Psoas muscle (tissue), 8 donors: ENCODE measurements at places on chromosomes 16 and 17. TPM values are rescaled to one million over a fixed set of nuclear protein-coding genes. Genes with fewer than 3 reads are reported as not detected.
A peak's percentile ranks its signal among the peaks of the same experiment; 100 is the strongest.

The GRIN2A gene
- 0.34 TPM for total RNA-seq

The CSH2 gene
- total RNA-seq, result not detected

The TMC7 gene
- 0.60 TPM for total RNA-seq

The HSPB9 gene
- not detected for total RNA-seq

The VAT1L gene
- total RNA-seq, result not detected

The RANGRF gene
- 9.0 TPM for total RNA-seq

The RAP1GAP2 gene
- 0.42 TPM for total RNA-seq

The WFIKKN1 gene
- total RNA-seq, result 1.3 TPM

GRCh38 chr16:86363057-86363490 lies 147.3 kb upstream of the FOXF1 start:
- H3K4me1 ChIP-seq, result no peaks in the 10 kb centered on the region
- no peaks in the 10 kb centered on the region for H3K36me3 ChIP-seq
- no peak overlapping the region for H3K4me3 ChIP-seq

- no peak overlapping the region for H3K4me3 ChIP-seq
- peak overlapping the region; percentile 69 for H3K27ac ChIP-seq
- DNase-seq, result no peak
- no peaks in the 10 kb centered on the region for H3K27me3 ChIP-seq
- peaks cover 4% of the 10 kb centered on the region for H3K36me3 ChIP-seq
Observed at GRCh38 chr16:11712122-11712521, 30.5 kb downstream of the TXNDC11 start.

DNA sequence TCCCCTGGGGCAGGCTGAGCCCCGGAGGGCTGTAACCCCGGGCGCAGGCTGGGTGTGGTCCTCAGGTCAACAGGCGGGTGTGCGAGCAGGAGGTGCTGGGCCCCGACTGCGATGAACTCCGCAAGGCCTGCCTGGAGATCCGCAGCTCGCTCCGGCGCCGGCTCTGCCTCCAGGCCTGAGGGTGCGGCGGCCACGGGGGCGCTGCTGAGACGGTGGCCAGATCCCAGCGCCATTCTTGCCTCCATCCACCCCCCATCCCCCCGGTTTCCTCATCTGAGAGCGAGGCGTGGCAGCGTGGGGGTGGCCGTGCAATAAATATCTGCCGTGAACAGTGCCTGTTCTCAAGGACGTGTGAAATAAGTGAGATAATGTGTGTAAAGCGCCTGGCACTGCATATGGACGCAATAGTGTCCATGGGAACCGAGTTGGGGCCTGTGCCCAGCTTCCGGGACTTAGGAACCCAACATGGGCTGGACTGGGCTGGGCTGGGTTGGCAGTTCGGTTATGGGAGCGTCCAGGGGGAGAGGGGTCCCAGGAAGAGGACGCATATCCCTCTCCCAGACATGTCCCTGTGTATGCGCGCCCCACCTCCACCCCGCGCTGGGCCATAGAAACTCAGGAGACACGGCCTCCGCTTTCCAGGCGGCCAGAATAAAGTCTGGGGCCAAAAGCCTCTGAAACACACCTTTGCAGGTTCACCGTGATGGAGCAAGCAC lies 15.0 kb downstream of the ZNF213 start:
- peak; percentile 79 for DNase-seq
- peak overlapping the region; percentile 78 for H3K4me3 ChIP-seq
- H3K27me3 ChIP-seq, result peaks cover 2% of the 10 kb centered on the region
- peak overlapping the region; percentile 72 for H3K27ac ChIP-seq
- no peaks in the 10 kb centered on the region for H3K36me3 ChIP-seq
- peaks cover 24% of the 10 kb centered on the region for H3K4me1 ChIP-seq

DNA sequence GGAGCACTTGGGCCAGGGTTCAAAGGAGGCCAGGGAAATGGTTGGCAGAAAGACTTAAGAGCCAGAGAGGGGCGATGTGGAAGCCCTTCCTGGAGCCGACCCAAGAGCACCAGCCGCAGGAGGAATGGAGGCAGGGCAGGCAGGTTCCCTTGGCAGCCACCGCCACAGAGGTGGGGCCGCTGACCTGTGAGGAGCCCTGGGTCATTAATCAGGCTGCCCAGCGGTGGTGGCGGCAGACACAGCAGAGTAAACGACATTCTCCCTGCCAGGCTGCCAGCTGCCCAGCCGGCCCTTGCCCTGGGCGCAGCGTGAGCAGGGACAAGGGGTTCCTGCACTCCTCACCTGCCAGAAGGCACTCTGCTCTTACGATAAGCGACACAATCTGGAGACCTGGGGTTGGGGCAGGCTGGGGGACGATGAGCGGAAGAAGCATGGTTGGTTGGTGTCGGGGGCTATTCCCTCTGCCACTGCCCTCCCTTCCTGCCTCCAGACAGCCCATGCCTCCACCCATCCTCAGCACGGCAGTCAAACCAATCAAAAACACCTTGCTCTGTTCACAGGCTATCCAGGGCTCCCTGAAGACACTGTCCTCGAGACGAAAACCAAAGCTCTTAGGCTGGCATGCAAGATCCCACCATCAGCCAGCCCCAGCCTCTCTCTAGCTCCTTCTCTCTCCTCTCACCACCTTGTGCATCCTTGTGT lies 40.9 kb downstream of the PLXDC1 start:
- H3K36me3 ChIP-seq, result no peaks in the 10 kb centered on the region
- no peaks in the 10 kb centered on the region for H3K4me1 ChIP-seq
- no peaks in the 10 kb centered on the region for H3K27me3 ChIP-seq
- DNase-seq, result no peak
- no peak overlapping the region for H3K27ac ChIP-seq

DNA sequence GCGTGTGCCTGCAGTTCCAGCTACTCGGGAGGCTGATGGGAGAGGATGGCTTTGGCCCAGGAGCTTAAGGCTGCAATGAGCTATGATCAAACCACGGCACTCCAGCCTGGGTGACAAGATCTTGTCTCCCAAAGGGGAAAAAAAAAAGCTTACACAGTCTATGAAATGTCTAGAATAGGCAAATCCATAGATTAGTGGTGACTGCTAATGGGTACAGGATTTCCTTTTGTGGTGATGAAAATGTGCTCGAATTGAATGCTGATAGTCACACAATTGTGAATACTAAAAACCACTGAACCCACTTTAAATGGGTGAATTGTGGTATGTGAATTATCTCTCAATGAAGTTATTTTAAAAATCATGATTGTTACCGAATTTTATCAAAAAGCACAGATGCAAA lies 14.9 kb downstream of the USP7 start:
- H3K4me1 ChIP-seq, result peaks cover 88% of the 10 kb centered on the region
- no peak for DNase-seq
- no peaks in the 10 kb centered on the region for H3K27me3 ChIP-seq
- H3K4me3 ChIP-seq, result no peak overlapping the region

- H3K27ac ChIP-seq, result no peak overlapping the region
- no peaks in the 10 kb centered on the region for H3K4me1 ChIP-seq
- peak; percentile 74 for DNase-seq
- peaks cover 18% of the 10 kb centered on the region for H3K36me3 ChIP-seq
Observed at GRCh38 chr16:11016993-11017392, 72.6 kb downstream of the CLEC16A start.

- peak; percentile 61 for DNase-seq
- no peak overlapping the region for H3K27ac ChIP-seq
- no peak overlapping the region for H3K4me3 ChIP-seq
- H3K4me1 ChIP-seq, result peaks cover 15% of the 10 kb centered on the region
- no peaks in the 10 kb centered on the region for H3K36me3 ChIP-seq
- H3K27me3 ChIP-seq, result peaks cover 46% of the 10 kb centered on the region
Observed at GRCh38 chr16:88781140-88782077, 3.6 kb downstream of the PIEZO1 start.

GRCh38 chr17:77472468-77473310 lies 331.9 kb downstream of the SEC14L1 start:
- H3K27me3 ChIP-seq, result no peaks in the 10 kb centered on the region
- H3K27ac ChIP-seq, result peak overlapping the region; percentile 46
- H3K4me3 ChIP-seq, result no peak overlapping the region
- peaks cover 59% of the 10 kb centered on the region for H3K4me1 ChIP-seq
- H3K36me3 ChIP-seq, result no peaks in the 10 kb centered on the region
- no peak for DNase-seq

- peak within 1 kb of the TSS; percentile 78 for H3K4me3 ChIP-seq
- H3K27ac ChIP-seq, result peak within 1 kb of the TSS; percentile 90
- peak; percentile 94 for DNase-seq
- H3K36me3 ChIP-seq, result no peaks in the 10 kb centered on the region
- peaks cover 19% of the 10 kb centered on the region for H3K4me1 ChIP-seq
Observed at GRCh38 chr17:8288336-8289102, at the start of gene RANGRF. Gene RANGRF, plus strand, starts transcription at chr17:8288670. Its CDS starts 119 bp downstream, at chr17:8288789.
